ENCODE measurements at places on chromosomes 6 and 20. TPM values are rescaled to one million over a fixed set of nuclear protein-coding genes. Genes with fewer than 3 reads are reported as not detected.

Gene RGL2
- 41.4 TPM for total RNA-seq

Gene EDN1
- total RNA-seq = 38.4 TPM

Gene OPRM1
- total RNA-seq = not detected

Gene ZBP1
- 0.28 TPM for total RNA-seq

Gene TRDN
- total RNA-seq = not detected

- DNase-seq = no peak
Measured at GRCh38 chr6:124928851-124929250, 33.4 kb upstream of the RNF217 start.

- DNase-seq = no peak
Measured at GRCh38 chr20:1711266-1711665, 53.7 kb upstream of the SIRPG start.

Measured in omental fat pad (tissue), 4 donors.